T-helper 2 cell (primary cell): ENCODE measurements at places on chromosomes 13 and 19.

- no peak for DNase-seq
Measured at GRCh38 chr19:19292607-19293006, 19.5 kb upstream of the TM6SF2 start.

DNA sequence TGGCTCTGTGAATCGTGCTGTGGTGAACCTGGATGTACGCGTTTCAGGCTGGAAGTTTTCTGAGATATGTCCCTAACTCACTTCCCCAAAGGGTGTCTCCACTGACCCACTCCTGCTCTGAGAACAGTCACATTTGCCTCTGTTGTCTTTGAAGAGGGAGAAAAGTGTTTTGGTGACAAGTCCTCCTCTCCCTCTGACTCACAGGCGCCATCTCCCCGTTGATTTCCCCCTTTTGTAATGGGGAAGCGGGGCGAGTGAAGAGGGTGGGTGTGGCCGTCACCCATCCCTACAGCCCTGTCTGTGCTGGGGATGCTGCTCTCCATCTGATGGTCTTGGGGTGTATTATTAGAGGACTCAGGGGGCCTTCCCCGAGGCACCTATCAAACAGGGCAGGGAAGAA is 9.6 kb downstream of the APC2 start:
- no peak for DNase-seq

- no peak for DNase-seq
Measured at GRCh38 chr19:21584537-21584936, 79.1 kb downstream of the ZNF429 start.

DNA sequence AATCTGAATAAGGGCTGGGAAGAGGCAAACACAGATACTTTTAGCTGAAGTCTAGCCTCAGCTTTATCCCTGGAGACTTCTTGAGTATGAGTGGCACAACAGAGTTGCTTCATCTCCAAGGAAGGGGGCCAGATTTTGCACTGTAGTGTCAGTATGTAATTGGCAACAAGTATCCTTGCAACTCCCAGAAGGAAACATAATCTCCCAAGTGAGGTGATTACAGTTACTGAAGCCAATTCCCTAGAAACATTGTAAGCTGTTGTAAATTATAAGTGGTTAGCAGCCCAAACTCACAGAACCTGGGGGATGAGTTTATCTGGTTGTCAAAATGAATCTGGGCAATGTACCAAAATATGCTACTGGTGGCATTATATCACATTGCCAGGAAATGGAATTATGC is 2065.7 kb upstream of the PCDH20 start:
- DNase-seq: no peak

GRCh38 chr19:5321851-5322681 is 18.5 kb downstream of the PTPRS start:
- no peak for DNase-seq

DNA sequence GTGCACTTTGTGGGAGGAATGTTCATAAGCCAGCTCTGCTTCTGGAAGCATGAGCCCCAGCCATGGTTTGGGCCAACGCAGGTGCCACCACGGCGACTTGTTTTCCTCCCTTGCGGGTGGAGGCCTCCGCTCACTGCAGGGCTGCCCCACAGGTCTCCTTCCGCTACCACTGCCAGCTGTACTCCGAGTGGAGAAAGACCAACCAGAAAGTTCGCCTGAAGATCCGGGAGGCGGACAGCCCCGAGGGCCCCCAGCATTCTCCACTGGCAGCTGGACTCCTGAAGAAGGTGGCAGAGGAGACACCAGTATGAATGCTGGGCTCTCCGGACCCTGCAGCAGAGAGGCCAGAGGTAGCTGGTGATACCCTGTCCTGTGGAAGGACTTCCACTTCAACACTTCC is 6.5 kb upstream of the HNRNPM start:
- DNase-seq: no peak
